Lower leg skin (tissue), 4 donors: ENCODE measurements at places on chromosomes 7 and 10.
A peak's percentile ranks its signal among the peaks of the same experiment; 100 is the strongest.

DNA sequence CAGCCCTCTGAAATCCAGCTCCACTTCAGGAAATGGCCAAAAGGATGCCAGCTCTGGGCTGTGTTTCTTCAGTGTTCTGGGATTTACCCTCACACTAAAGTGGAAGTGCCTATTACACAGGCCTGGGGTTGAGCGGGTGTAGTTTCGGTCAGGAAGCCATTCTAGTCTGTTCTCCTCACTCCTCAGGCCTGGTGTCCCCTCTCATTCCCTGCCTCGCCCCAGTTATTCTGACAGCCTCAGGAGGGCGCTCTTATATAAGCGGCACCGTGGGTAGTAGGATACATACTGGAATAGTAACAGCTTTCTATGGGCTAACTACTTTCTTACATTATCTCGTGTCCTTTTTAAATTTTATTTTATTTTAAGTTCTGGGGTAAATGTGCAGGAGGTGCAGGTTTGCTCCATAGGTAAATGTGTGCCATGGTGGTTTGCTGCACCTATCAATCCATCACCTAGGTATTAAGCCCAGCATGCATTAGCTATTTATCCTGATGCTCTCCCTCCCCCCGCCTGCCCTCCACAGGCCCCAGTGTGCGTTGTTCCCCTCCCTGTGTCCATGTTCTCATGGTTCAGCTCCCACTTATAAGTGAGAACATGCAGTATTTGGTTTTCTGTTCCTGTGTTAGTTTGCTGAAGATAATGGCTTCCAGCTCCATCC, 12.2 kb upstream of the LGI1 start:
- no peak for DNase-seq

DNA sequence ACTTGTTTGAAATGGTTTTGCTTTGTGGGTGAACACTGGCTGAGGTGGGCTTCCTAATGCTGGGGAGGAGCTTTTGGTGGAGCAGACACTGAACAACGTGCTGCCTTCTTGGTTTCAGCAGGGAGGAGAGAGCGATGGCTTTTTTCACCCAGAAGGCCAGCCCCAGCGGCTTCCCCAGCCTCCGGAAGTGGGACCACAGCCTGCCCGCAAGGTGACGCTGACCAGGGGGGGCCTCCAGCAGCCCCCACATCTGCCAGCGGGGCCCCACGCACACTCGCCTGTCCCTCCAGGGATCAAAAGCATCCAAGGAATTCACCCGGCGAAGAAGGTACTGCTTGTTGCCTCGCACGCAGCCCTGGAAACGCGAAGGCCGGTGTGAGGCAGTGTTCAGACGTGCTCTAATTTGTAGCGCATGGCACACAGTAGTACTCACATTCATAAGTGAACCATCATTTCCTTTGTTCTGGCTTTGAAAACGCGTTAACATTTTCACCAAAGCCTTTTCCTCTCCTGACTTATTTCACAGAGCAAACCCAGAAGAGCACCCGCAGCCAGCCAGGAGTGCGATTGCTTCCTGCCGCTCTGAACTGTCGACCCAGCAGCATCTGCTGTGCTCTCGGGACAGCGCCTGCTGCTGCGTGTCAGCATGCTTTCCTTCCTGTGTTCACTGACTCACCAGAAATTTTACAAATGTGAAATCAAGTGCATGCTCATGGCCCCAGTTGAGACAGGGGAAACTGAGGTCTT, 48.4 kb downstream of the SHH start:
- DNase-seq: no peak

DNA sequence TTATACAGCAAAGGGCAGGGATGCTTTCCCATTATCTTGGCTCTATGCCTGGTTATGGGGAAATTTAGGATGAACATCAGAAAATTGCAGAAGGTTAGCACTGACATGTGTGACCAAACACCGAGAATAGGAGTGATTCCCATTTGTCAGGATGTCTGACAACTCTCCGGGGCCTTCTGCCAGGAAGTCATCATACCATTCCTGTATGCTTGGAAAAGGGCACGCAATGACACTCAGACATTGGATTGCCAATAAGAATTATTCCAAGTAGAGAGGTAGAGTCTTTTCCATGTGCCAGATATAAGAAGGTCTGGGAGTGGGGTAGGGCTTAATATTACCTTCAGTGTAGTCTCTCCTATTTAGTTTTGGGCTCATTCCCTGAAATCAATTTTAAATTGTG, 82.3 kb downstream of the MTPN start:
- no peak for DNase-seq

DNA sequence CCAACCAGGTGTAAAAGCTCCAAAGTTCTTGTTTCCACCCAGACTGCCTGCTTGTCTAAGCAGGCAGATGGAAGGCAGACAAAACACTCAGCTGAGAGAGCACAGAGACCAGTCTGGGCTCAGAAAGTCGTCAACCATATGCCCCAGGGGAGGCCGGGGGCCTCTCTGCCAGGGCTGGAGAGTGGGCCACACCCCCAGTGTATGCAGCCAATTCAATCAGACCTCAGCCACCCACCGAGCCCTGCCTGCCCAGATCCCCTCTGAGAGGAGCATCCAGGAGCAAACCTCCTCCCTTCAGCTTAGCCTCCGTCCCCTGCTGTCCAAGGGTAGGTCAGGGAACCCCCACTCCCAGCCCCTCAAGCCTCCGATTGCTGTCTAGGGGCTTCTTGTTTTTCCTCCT, 196.3 kb downstream of the LSM5 start:
- DNase-seq: no peak

GRCh38 chr10:7756360-7756992, 31.3 kb downstream of the KIN start:
- DNase-seq: no peak

- DNase-seq: peak; percentile 63
Measured at GRCh38 chr7:50837965-50838364, 55.3 kb upstream of the GRB10 start.

DNA sequence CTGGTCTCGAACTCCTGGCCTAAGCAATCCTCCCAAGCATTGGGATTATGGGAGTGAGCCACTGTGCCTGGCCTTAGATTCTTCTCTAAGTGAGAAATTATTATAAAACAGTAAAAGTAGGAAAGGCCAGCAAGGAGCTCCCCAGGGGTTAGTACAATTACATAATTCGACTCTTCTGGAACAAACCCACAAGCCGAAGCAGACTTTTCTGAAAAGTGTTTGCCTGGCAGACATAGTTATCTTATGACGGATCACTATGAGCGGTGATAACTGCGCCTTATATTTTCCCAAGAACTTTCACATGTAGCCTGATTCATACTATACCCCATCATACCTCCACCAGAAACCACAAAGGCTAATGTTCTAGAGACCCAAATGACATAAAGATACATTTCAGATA, 30.2 kb upstream of the SH3PXD2A start:
- DNase-seq: no peak

GRCh38 chr10:373015-373414, 237.8 kb downstream of the ZMYND11 start:
- no peak for DNase-seq
